ENCODE measurements at places on chromosomes 6 and 20.

- no peak for DNase-seq
Observed at GRCh38 chr6:4928426-4928825, 75.4 kb downstream of the RPP40 start.

DNA sequence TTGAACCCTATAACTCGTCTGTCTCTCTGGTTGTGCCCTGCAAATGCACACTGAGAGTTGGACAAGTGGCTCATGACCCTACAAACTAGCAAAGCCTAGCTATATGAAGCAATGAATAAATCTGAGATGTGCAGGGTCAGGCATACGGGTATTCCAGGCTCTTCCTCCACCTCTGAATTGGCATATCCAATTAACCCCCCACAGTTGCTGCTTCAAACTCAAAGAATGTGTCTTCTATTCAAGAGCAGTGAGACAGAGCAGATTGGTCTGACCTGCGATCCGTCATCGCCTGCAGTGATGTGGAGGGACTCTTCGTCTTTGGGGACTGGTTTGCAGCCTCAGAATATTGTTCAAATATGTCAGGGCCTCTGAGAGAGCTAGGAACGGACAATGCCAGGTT, 59.8 kb downstream of the LAMP5 start:
- no peak for DNase-seq

DNA sequence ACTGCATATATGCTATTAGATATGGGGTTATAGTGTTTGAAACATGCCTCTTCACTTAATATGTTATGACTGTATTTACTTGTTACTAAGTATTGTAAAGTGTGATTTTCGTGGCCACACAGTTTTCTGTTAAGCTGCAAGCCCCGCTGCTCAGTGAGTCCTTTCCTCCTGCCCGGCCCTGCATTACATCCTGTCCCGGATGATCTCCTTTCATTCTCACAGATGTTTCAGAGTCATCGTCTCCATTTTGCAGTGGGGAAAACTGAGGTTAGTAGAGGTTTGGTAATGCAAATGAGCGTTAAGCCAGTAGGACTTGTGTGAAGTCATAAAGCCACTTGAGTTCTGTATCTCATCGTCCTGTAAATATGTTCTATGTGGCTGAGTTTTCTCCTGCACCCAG, 155.5 kb downstream of the CFAP61 start:
- no peak for DNase-seq

DNA sequence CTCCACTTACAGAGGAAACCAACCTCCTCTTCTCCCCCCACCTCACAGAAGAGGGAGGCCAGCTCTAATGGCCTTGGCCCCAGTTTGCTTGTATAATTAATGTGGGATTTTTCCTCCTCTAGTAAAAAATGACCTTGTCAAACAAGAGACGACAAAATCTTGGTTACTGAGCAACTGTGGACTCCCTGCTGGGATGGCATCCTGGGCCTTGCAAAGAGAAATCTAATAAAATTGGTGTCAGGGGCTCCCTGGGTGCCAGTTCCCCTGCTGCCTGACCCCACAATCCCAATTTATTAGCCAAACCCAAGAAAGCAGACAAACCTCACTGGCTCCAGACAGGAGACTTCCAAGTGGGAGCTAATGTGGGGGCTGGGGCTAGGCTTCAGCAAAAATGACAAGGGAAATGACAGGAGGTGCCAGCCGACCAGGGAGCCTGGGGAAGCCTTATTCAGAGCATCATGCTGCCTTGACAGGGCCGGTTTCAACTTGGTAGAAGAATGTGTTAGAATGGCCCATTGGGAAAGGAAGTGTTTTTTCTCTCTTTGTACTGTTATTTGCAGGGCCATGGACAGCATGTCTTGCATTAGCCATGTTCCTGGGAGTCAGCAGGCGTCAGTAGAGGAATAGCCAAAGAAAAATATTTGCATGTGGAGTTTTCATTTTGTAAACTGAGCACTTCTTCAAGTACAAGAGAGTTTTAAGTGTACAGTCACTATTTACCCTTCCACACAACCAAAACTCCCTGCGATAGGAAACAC, 816.9 kb downstream of the DHX35 start:
- DNase-seq = no peak

GRCh38 chr20:35287509-35288324, 3.1 kb upstream of the EIF6 start:
- no peak for DNase-seq

DNA sequence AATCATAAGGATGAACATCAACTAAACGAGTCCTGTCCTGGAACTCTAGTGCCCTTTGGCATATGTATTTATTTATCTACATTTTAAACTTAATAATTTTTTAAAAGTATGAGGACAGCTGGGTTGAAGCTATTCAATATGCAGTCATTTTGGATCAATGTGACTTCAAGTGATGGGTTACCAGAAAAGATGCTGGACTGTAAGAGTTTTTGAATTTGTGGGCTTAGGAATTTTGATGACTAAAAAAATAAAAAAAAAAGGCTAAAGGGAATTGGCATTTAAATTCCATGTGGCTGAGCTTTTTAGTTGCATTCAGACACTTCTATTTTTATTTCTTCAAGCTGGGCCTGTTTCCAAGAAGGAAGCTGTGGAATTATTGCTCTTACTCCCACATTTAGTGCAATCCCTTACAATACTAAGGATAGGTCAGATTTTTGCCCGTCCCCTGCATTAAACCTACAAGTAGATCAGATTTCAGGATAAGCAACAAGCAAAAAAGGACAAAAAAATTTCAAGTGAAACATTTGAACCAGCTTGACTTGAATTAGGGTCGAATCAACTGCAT, 704.2 kb upstream of the CITED2 start:
- DNase-seq = no peak

- DNase-seq = no peak
Observed at GRCh38 chr6:167849846-167850459, 23.2 kb downstream of the AFDN start.

GRCh38 chr6:45587229-45588060, 209.7 kb upstream of the SUPT3H start:
- DNase-seq = peak; percentile 25

- DNase-seq = no peak
Observed at GRCh38 chr6:56593801-56594318, 48.8 kb downstream of the DST start.

DNA sequence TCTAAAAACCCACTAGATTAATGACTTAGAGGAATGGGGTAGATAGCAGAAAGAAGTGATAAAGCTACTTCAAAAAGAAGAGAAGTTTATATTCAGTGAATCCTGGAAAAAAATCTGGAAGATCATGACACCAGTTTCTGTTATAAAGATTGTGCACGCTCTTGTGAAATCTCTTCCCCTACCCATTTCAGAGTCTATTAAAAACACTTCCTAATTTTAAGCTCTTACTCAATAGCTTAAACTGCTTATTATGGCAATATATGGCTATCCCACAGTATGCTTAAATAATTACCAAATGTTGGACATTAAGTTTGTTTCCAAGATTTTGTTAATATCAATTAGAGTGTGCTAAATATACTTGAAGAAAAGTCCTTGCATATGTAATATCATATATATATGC, 585.3 kb upstream of the MAN1A1 start:
- no peak for DNase-seq

DNA sequence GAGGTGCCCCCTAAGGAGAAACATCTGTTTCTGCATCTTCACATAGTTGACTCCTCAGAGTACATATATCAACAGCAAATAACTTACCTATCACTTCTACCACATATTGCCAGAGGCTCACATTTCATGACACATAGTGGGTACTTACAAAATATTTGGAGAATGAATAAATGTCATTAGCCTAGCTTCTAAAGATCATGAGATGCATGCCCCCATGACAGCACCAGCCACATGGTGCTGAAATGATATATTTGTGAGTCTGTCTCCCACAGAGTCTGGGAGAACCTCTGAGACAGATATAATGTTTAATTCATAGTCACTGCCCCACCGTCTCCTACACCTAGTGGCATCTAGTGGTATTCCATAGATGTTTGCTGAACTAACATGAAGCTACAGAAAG, 555.6 kb downstream of the KIF16B start:
- DNase-seq = no peak

GRCh38 chr6:52015953-52016352, 71.5 kb downstream of the PKHD1 start:
- no peak for DNase-seq

- DNase-seq = no peak
Observed at GRCh38 chr20:61845233-61845671, 220.4 kb downstream of the TAF4 start.

GRCh38 chr6:119426619-119427018, 77.1 kb upstream of the MAN1A1 start:
- no peak for DNase-seq
